ENCODE measurements at places on chromosomes 2 and 18.

DNA sequence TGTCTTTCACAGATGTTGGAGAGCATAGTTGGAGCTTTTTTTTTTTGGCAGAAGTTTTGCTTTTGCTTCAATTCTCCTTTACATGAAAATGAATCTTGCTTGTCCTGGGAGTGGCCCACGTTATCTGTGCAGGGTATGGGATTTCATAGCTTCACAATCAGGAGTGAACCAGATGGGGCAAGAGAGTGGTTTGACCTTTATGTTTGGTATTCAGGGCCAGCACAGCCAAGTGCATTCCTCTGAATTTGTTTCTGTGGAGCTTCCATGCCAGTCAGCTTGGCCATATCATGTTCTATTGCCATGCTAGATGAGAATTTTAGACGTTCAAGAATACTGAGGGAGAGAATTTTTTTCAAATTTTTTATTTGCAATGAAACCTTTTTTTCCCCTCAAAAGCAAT, 116.6 kb downstream of the PRPF40A start:
- no peak for DNase-seq

GRCh38 chr2:186477790-186478189, 8.3 kb upstream of the ZC3H15 start:
- DNase-seq, result no peak

DNA sequence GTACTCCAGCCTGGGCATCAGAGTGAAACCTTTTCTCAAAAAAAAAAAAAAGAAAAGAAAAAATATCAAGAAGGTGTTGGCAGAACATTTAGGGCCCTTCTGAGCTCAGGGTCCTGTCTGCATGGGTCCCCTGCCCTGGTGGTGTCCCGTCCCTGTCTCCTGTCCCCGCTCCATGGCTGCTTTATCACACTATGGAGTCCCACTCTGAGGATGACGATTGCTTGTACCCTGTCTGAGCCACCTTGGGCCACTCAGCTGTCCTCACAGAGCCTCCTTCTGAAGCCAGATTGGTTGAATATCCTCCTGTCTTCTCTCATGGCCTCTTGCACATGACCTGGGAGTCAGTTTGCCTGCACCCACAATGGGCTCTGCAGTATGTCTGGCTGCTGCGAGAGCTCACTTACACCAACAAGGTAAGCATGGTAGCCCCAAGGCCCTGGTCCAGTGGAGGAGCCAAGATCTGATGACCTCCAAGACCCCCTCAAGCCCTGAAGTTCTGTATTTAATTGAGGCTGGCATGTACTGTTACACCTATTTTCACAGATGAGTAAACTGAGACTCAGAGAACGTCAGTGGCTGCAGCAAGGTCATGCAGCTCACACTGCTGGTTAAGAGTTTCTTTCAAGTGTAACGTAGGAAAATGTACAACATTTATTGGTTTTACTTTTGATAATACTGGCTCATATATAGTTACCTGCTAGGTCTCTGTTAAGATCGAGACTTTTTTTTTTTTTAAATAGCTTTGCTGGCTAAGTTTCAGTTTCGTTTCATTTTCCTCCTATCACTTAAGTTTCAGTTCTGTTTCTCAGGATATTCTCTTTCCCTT, 16.9 kb upstream of the ZCCHC2 start:
- peak; percentile 27 for DNase-seq

DNA sequence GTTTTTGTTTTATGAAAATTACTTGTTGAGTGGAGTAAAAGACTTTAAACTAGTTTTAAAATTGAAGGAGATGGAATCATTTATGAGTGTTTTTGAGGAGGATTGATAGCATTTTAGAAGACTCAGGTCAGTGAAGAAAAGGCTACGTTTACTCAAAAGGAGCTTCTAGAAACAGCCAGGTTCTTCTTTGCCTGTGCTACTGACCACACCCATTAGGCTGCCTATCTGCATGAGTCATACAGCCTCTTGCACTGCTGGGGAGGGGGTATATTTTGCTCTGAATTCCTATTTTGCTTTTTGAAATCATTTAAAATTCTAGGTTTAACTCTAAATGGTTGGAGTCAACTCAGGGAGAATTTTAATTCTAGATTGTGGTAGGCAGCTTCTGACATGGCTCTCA, 22.3 kb downstream of the EFEMP1 start:
- no peak for DNase-seq

DNA sequence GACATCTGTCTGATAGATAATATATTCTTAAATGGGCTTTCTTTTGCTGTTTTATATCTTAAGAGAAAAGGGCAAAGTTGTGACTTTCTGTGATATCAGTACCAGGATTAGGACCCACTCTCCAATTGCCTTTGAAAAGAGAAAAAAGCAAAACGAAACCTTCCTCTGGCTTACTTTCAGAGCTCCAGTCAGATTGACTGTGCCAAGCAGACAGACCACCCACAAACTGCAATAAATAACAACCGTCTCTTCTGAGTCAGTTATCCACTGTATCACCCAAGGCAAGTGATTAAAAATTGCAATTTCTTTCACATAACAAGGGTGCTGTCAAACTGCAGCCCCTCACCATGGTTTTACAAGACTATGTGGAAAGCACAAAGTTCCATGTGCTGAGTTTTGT, 230.5 kb upstream of the SETBP1 start:
- DNase-seq, result no peak

- no peak for DNase-seq
Observed at GRCh38 chr2:38159597-38159996, 83.6 kb upstream of the CYP1B1 start.

DNA sequence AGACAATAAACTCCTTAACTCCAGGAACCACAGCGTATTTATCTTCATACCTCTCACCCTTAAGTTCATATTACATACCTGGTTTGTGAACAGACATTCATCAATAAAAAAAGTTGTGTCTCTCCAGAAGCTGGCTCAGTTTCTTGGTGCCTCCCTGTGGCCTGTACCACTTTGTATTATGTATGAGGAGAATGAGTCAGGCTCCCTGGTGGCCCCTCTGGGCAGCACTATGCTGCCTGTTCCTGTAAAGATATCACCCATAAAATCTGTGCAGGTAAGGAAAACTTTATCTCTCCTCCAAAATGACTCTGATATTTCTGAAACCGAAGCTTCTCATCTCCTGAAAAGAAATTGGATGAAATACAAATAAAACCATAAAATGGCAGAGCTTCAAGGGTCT, 198.4 kb upstream of the NT5C1B start:
- DNase-seq, result no peak

DNA sequence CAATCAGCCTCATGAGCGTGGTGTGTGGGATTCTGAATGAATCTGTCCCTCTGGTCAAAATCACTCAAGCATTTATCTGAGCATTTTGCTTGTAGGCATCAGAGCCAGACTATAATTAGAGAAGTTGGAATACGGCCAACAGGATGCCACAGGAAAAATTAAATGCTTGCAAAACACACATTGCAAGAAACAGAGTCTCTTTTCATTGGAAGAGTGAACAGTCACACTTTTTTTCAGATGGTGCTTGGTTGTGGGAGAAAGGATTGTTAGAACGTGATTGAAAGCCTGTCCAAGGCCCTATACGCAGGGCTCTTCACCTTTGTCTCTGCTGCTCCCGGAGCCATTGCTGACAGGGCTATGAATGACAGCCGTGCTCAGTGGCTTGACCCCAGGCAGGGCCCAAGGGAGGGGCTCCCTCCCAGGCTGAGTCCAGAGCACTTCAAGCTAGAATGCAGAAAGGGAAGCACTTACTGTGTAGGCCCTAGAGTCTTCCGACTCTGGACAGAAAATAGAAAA, 59.8 kb downstream of the SNTG2 start:
- no peak for DNase-seq

DNA sequence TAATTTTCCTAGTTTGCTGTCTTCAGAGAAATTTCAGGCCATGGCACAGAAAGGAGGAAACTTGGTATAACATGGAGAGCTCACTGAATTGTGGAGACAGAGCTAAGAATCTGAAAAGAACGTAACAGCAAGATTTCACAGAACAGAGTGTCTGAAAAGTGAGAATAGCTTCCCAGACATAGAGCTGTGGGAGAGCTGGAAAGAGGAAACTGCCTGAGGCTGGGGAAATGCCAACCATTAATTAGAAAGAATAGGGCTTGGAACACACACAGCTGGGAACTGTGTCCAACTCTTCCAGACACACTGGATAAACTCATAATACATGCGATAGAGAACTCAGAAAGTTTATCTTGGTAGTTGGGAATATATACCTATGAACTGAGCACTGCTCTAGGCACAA, 51.6 kb upstream of the KYNU start:
- DNase-seq, result no peak

GRCh38 chr2:61750624-61751023, 103.2 kb downstream of the FAM161A start:
- DNase-seq, result no peak

- DNase-seq, result no peak
Observed at GRCh38 chr2:227370791-227371312, 8.3 kb downstream of the TM4SF20 start.

- no peak for DNase-seq
Observed at GRCh38 chr2:20959252-20959651, 84.6 kb downstream of the APOB start.

Measured in central memory CD4-positive, alpha-beta T cell (primary cell).